ENCODE measurements at places on chromosomes 13 and 19. TPM values are rescaled to one million over a fixed set of nuclear protein-coding genes. Genes with fewer than 3 reads are reported as not detected.

The SOX1 gene
- not detected for polyA plus RNA-seq

The GRIN2D gene
- polyA plus RNA-seq: 0.25 TPM

The ZNF577 gene
- 43.1 TPM for polyA plus RNA-seq

The APLP1 gene
- 9.5 TPM for polyA plus RNA-seq

The LILRA6 gene
- polyA plus RNA-seq: 0.56 TPM

The KLK14 gene
- polyA plus RNA-seq: 0.27 TPM

The SPACA6 gene
- 15.7 TPM for polyA plus RNA-seq

The POU2F2 gene
- polyA plus RNA-seq: 1.7 TPM

The DOCK9 gene
- 116 TPM for polyA plus RNA-seq

DNA sequence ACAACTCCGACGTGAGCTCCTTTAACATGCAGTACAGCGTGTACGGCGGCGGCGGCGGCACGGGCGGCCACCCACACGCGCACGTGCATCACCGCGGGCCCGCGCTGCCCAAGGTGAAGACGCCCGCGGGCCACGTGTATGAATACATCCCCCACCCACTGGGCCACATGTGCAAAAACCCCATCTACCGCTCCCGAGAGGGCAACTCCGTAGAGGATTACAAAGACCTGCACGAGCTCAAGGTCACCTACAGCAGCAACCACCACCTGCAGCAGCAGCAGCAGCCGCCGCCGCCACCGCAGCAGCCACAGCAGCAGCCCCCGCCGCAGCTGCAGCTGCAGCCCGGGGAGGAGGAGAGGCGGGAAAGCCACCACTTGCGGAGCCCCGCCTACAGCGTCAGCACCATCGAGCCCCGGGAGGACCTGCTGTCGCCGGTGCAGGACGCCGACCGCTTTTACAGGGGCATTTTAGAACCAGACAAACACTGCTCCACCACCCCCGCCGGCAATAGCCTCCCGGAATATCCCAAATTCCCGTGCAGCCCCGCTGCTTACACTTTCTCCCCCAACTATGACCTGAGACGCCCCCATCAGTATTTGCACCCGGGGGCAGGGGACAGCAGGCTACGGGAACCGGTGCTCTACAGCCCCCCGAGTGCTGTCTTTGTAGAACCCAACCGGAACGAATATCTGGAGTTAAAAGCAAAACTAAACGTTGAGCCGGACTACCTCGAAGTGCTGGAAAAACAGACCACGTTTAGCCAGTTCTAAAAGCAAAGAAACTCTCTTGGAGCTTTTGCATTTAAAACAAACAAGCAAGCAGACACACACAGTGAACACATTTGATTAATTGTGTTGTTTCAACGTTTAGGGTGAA is 6.6 kb downstream of the SLITRK5 start:
- peak; percentile 85 for DNase-seq

- DNase-seq: peak; percentile 75
Measured at GRCh38 chr19:7911508-7912143, 3.0 kb upstream of the TGFBR3L start.

DNA sequence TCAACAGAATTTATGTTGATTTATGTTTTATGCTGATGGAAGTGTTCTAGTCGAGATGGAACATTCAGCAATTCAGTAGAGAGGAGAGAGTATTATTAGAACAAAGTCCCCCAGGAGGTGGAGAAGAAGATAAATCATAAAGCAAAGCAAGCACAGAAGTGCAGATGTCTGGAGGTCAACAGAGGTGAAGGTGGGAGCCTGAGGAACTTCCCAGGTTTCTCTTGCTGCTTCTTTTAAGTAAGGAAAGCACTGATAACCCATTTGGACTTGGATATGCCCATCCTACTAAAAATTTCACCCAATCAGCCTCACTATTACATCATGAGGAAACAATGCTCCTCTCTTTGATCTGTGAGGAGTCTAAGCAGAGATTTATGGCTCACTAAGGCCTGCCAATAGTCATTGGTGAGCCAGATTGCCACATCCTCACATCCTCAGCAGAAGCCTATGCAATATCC is 98.8 kb downstream of the EPSTI1 start:
- DNase-seq: no peak

GRCh38 chr13:25247360-25247759 is 39.9 kb downstream of the MTMR6 start:
- no peak for DNase-seq

- DNase-seq: no peak
Measured at GRCh38 chr13:71368336-71368735, 498.7 kb downstream of the DACH1 start.

- no peak for DNase-seq
Measured at GRCh38 chr19:2360833-2361232, 768 bp downstream of the TMPRSS9 start.

- no peak for DNase-seq
Measured at GRCh38 chr19:44582581-44583265, 30.6 kb upstream of the IGSF23 start.

GRCh38 chr19:3146677-3147100 is 10.9 kb downstream of the GNA15 start:
- no peak for DNase-seq

DNA sequence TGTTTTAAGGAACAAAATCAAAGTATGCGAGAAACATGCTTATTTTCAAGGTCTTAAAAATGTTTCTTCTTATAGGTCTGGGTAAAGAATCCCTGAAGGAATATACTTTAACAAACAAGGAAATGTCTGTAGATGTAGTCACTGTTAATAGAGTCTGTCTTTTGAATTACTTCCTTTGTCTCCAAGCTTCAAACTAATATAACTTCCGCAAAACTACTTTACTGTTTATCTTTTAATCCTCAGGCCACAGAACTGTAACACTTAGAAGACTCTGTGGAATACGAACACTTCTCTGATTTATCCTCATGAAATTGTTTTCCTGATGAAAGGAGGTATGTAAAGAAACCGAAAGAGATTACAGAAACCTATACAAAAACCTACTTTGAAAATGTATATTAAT is 316.0 kb downstream of the PCDH9 start:
- DNase-seq: no peak

DNA sequence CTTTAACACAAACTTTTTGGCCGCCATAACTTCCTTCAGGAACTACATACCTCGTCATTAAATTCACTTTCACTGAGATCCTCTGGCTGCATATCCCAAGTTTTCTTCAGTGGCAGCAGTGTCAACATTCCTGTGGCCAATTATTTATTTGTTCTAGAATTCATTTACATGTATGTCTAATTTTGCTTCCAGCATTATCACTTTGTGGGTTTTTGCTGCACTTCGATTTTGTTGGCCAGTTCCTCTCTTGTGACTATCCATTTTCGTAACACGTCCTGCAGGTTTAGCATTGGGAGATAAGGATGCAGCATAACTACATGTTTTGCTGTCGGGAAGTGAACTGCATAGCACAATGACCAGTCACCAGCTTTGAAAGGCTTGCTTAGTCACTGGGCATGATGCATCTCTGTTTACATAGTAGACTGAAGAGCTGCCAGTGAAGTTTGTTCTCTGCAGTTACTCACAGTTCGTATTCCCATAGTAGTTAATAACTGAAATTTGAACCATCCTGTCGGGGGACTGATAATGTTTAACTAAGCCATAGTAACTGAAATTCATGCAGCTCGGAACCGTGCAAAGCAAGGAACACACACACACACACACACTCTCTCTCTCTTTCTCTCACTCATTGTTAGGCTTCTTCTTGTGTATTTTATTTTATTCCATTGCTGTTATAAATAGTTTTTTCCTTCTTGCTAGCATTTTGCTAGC is 28.3 kb downstream of the ZNF507 start:
- DNase-seq: no peak

DNA sequence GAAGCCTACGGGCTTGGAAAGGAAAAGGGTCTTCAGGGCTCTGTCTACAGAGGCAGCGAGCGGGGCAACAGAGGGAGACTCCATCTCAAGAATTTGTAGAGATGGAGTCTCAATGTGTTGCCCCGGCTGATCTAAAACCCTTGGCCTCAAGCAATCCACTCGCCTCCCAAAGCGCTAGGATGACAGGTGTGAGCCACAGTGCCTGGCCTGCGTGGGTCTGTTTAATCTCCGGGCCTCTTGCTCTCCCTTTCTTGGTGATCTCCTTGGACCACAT is 8.1 kb downstream of the RPS9 start:
- DNase-seq: no peak

Measured in left lung (tissue), 14 donors.